Left renal cortex interstitium (tissue), 4 donors: ENCODE measurements at places on chromosomes 7 and 10. TPM values are rescaled to one million over a fixed set of nuclear protein-coding genes. Genes with fewer than 3 reads are reported as not detected.

Gene BAIAP2L1
- 17.7 TPM for polyA plus RNA-seq

Gene SYT15B
- 2.8 TPM for polyA plus RNA-seq

Gene LIPA
- 39.1 TPM for polyA plus RNA-seq

Gene CHST15
- 20.8 TPM for polyA plus RNA-seq

Gene LARP4B
- 57.4 TPM for polyA plus RNA-seq

Gene INPP5A
- 27.8 TPM for polyA plus RNA-seq

Gene SLC16A12
- 27.3 TPM for polyA plus RNA-seq

Gene KLF14
- 0.51 TPM for polyA plus RNA-seq
